ENCODE measurements at places on chromosomes 7 and 10.

- DNase-seq = no peak
These were observed 390.0 kb downstream of the EXOC4 start for GRCh38 chr7:133642907-133643306.

DNA sequence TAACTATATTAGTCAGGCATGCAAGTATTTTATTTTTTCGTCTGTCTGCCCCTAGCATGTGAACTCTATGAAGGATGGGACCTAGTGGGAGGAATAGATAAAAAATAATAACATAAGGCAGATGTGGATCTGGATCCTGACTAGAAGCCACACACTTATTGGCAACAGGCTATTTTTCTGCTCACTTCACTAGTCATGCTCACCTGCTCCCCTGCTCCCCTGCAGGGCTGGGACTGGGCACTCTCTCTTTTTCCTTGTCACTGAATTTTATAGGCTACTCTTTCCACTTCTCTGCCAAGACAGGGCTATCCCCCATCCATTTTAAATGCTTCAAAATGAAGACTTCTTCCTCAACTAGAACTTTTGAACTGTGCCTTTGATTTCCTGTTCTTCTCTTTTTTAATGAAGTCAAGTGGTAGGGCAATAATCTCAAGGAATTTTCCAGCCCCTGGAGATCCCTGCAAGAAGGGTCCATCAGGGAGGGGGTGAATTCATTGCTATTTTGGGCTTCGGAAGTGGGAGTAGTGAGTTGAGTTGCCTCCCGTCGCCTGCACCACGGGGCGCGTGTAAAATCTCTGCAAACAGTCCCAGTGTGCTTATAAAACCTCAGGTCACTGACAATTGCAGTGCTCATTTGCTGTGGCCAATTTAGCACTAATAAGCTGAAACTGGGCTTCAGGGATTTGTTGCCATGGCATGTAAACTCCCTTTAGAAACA, 156.7 kb upstream of the NPVF start:
- DNase-seq = no peak

DNA sequence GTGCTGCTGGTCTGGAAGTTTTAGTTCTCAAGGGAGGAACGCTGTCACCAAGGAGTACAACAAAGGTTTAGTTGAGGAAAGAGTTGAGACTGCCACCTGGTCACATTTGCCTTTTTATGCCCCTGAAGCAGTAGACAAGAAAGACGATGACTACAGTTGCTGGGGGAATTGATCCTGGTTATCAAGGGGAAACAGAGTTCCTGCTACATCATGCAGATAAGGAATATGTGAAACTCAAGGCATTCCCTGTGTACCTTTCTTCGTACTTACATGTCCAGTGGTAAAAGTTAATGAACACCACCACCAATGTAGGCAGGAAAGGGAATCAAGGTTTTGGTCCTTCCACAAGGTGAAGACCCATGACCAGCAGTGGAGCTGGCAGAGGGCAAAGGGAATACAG, 31.8 kb downstream of the SLC35B4 start:
- no peak for DNase-seq

DNA sequence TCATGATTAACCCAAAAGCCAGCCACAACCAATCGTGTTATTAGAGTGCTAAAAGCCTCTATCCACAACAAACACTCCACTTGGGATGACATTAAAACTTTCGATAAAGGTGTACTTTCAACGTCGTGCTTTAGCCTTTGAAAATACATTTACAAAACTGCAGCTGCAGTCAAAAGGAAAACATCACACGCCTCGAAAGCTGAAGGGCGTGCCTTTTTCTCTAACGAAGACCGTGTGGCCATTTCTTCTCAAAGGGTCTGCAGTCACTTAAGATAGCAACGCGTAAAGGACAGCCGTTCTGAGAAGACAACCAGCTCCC, 1.1 kb downstream of the ARHGAP12 start:
- no peak for DNase-seq

GRCh38 chr10:57844387-57844998, 423.2 kb downstream of the IPMK start:
- DNase-seq = no peak

DNA sequence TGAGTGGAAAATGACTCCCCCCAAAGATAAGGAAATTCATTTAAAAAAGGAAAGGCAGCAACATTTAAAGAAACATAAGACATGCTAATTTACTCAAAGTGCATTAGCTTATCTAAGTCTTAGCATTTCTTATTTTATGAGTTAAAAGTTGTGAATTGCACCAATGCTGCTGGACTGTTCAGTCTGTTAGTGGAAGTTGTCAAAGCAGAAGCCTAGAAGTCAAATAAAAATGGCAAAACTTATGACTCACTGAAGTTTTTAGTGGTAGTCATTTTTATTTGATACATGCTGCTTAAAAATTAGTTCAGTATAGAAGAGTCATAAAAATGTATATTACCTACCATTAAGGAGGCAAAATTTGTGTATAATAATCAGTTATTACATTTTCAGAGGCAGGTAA, 90.8 kb upstream of the FGL2 start:
- DNase-seq = no peak

GRCh38 chr7:97167176-97167575, 49.7 kb downstream of the SDHAF3 start:
- DNase-seq = no peak

DNA sequence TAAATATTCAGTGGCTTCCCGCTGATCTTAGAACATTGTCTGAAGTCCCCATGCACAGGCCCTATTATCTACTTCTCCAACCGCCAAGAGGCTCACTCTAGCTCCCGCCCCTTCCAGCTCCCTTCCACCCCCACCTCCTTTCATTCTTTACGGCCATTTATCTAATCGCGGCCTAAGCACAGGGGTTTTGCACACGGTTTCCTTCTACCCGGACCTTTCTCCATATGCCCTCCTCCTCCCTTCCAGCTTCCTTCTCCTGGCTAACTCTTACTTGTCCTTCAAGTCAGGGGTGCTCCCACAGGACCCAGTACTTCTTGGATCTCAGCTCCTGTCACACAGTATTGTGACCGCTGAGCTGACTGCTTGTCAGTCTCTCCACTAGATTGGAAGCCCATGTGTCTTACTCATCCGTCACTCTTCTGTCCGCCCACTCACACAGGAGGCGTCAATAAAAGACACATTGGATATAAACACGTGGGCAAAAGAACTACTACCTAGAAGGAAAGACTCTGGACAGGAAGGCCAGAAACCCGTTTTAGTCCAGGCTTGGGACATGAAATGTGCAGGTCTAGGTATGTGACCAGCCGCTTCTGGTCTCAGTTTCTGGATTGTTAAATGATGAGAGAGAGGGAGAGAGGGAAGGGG, 20.2 kb upstream of the HPS1 start:
- no peak for DNase-seq

DNA sequence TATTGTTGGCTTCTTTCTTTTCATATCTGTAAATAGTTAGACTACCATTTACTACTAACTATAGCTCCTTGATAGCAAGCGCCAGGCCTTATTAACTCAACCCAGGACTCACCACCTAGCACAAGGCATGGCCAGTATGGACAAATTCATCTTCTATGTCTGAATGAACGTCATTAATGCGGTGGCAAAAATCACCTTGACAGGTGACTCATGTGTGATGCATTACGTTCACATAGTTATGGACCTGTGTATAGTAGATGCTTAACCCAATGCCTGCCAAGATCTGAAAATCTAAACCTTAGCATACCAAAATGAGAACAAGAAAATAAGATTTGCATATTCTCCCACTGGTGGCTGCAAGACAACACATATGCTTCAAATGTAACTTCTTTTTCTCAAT, 300.8 kb downstream of the PARD3 start:
- no peak for DNase-seq

- DNase-seq = no peak
These were observed 294.8 kb downstream of the GRID1 start for GRCh38 chr10:86071758-86072157.

GRCh38 chr7:106420736-106421135, 136.0 kb upstream of the NAMPT start:
- peak; percentile 25 for DNase-seq

DNA sequence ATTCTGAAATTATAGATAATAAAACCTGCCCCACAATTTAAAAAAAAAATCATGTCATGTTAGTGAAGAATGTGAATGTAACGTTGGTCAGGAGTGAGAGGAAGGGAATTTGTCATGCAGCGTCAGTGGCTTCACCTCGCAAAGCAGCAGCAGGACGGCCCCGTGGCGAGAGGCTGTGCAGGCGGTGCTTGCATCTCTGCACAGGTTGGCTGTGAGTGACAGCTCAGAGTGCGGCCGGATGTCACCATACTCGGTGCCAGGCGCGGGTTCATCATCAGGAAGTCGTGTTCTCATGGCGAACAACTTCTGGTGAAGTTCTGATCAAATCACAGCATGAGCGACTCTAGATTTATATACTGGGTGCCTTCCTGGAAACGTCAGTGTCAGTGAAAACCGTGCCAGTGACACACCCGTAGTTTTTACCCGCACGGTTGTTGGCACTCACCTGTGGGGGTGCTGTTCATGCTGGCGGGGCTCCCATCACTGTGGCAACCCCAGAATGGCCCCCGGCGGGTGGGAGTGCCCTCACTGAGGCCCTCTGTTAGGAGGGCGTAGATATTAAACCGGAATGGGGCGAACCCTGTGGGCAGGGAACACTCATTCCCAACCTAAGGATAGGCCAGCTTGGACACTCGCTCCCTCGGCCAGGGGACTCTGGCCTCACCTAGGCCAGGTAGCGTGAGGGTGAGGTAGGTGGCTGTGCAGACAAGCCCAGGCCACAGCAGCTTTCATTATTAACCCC, 120.3 kb downstream of the CYTH3 start:
- DNase-seq = no peak

- no peak for DNase-seq
These were observed 77.4 kb upstream of the ANLN start for GRCh38 chr7:36312064-36312914.

DNA sequence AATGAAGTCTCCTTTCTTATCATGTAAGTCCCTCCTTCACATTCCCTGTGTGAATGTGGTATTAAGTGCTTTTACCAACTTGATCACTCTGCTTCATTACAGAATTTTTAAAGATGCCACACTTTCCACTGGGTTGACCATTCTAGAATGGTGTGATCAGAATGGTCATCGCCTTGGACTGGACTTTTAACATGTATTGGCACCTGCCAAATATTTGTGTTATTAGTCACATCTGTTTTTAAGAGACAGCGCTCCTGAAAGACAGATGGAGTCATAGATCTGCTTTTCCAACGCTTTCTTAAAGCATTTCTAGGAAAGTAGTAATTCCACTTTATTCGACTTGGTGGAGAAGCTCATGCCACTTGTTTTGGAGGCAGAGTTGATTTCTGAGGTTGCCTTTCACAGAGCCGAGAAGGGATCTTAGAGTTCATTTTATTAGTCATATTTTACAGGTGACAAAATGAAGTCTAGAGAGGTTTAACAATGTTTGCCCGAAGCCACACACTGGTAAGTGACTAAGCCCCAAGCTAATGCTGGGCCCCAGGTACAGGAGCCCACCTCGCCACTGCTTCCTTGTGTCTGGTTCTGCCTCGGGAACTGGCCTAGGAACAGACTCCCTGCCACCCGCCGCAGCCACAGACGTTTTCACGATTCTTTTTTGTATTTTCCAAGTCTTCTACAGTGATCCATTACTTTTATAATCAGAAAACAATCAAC, 10.4 kb upstream of the BAMBI start:
- DNase-seq = no peak

GRCh38 chr7:126016722-126017121, 1087.1 kb upstream of the POT1 start:
- DNase-seq = no peak

DNA sequence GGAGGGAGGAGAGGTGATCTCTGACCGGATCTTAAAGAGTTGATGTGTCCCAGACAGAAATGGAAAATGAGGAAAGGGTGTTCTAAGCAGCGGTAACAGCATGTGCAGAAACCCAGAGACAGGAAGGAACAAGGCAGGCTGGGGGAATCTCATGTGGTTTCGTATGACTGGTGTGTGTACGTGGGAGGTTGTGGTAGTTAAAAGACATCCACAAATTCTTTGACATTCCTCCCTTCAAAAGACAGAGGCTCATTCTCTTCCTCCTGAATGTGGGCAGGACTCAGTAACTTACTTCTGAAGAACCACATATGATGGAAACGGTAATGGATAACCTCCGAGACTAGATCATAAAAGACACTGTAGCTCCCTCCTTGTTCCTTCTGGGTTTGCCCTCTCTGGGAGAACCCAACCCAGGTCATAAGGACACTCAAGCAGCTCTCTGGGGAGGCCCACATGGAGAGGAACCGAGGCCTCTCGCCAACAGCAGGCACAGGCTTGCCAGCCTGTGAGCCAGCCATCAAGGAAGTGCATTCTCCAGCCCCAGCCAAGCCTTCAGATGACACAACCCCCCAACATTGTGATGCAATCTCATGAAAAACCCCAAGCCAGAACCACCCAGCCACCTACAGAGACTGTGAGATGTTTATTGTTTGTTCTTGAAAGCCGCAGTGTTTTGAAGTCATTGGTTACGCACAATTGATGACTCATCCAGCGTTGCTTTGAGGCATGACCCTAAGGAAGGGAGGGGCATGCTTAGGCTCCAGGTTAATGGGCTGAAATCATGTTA, 116.0 kb downstream of the SLIT1 start:
- peak; percentile 38 for DNase-seq

- no peak for DNase-seq
These were observed 9.4 kb downstream of the EBF3 start for GRCh38 chr10:129954492-129955315.

- DNase-seq = peak; percentile 77
These were observed 29.4 kb upstream of the AMPH start for GRCh38 chr7:38660427-38661099.

DNA sequence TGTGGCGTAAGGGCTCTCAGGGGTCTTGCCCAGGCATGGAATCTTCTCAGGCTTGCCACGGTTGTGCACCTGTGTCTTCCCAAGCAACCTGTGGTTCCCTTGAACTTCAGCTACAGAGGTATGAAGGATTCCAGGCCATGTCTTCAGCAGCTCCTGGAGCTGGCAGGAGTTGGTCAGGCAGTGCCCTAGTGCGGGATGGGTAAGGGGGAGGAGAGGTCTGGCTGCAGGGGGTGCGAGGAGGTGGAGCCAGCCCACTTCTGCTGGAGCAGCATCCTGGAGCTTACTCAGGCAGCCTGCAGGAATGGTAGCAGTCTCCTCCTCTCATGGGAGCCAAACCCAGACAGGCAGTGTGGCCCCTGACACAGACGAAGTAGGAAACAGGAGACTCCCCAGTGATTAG, 3.8 kb upstream of the TRIL start:
- no peak for DNase-seq

GRCh38 chr10:11005725-11006427, 11.8 kb upstream of the CELF2 start:
- no peak for DNase-seq

DNA sequence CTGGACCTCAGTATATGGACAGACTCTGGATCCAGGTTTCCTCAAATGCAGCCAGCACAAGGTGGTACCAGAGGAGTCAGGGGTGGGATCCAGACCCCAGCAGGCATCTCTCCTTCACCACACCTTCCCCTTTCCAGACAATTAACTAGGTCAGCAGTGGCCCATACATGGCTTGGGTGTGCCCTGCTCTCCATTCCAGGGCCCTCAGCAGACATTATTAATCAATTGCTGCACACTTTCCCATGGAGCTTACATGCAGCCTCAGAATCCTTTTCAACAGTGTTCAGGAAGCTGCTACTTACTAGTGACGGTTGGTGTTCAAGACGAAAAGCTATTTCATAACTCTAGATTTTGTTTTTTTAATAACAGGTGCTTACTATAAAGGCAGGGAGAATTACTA, 6.0 kb downstream of the COL13A1 start:
- no peak for DNase-seq
